ENCODE measurements at places on chromosomes 13 and 19.

GRCh38 chr13:98598043-98598442 is 21.1 kb upstream of the STK24 start:
- no peak for DNase-seq

GRCh38 chr19:46841458-46842083 is 9.1 kb downstream of the AP2S1 start:
- no peak for DNase-seq

- no peak for DNase-seq
Measured at GRCh38 chr13:48278806-48279205, 24.7 kb upstream of the RB1 start.

- no peak for DNase-seq
Measured at GRCh38 chr19:51771376-51772130, 10.6 kb downstream of the FPR2 start.

GRCh38 chr13:38905861-38906260 is 84.8 kb downstream of the STOML3 start:
- DNase-seq, result no peak

GRCh38 chr19:54400913-54401312 is 14.4 kb upstream of the TTYH1 start:
- no peak for DNase-seq

- no peak for DNase-seq
Measured at GRCh38 chr19:17235971-17236777, 9.5 kb downstream of the NR2F6 start.

- DNase-seq, result no peak
Measured at GRCh38 chr19:16587833-16588823, 15.9 kb upstream of the SLC35E1 start.

DNA sequence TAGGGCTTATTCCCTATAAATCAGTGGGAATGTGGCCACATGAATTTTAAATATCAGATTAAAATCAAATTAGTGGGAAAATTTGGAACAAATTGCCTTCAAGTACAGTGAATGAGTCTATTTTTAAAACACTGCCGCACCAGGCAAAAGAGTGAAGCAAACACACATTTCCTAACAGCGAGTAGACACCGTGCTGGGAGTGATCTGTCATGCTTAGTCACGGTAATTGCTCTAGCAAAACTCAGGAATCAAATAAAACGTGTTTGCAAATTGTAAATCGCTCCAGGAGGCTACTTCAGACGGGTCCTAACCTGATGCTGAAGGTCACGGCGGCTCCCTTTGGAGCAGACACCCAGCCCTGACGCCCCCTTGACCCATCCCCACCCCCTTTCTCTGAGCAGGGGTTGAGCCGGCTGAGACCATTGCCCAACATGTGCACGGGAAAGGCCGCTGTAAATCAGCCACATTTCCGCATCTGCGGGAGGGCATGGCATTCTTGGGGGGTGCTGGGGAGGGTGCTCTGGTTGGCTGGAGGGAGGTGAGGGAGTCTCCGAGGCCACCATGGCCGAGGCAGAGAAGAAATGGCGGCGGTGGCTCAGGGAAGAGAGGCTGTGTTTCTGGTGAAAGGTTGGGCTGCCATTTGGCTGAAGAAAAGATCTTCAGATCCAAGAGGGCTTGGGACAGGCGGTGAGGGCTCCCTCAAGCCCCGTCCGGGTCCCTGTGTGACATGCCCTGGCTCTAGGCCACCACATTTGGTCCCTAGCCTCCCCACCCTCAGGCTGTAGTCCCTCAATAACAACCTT is 8.9 kb downstream of the CEBPA start:
- no peak for DNase-seq

GRCh38 chr13:104993708-104994107 is 1541.8 kb downstream of the EFNB2 start:
- no peak for DNase-seq

DNA sequence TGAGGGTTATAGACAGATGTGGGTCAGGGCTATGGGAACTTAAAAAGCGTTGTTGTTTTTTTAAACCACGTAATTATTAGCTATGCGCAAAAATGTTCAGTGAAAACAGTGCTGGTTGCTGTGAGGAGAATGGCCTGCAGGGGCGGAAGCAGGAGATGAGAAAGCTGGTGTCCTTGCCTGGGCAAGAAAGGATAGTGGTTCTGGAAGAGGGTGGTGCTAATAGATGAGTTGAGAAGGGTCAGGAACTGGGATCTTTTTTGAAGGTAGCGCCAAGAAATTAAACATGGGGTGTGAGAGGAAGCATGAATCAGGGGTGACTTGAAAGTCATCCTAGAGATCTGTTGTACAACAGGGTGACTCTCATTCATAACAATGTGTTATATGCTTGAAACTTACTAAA is 4.8 kb upstream of the SMG9 start:
- no peak for DNase-seq

DNA sequence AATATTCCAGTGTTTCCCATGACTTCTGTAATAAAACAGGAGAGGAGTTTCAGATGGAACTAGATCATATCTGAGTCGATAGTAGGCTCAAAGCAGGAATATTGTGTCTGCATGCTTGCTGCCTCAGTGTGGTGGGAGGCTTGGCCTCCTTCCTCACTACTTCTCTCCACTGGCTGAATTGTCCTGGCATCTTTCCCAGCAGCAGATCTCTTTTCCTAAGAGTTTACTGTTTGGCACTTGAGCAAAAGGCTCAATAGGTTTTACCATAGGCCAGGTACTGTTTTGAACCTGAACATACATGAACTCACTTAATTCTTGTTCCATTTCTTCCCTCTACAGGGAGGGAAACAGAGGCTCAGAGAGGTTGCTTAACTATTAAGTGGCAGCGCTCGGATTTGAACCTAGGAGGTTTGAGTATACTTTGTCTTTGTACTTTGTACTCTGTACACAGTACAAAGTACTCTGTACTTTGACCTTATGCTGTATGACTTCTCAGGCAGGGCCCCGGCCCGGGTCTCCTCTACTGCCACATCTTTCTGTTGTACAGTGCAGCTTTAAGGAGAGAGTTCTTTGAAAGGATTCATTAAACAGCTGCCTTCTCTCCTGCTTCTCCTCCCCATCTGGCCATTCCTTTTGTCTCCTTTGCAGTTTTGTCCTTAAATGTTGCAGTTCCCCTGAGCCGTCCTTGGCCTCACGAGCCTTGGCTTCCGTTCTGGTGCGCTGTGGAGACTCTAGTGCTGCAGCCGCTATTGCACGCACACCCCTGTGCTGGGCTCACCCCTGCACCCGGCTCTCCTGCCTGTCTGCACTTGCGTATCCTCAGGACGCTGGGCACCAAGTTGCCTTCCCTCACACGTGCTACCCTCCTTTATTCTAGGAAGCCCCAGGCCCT is 8.1 kb downstream of the B3GLCT start:
- DNase-seq, result no peak

GRCh38 chr13:71820699-71821098 is 46.3 kb downstream of the DACH1 start:
- no peak for DNase-seq

DNA sequence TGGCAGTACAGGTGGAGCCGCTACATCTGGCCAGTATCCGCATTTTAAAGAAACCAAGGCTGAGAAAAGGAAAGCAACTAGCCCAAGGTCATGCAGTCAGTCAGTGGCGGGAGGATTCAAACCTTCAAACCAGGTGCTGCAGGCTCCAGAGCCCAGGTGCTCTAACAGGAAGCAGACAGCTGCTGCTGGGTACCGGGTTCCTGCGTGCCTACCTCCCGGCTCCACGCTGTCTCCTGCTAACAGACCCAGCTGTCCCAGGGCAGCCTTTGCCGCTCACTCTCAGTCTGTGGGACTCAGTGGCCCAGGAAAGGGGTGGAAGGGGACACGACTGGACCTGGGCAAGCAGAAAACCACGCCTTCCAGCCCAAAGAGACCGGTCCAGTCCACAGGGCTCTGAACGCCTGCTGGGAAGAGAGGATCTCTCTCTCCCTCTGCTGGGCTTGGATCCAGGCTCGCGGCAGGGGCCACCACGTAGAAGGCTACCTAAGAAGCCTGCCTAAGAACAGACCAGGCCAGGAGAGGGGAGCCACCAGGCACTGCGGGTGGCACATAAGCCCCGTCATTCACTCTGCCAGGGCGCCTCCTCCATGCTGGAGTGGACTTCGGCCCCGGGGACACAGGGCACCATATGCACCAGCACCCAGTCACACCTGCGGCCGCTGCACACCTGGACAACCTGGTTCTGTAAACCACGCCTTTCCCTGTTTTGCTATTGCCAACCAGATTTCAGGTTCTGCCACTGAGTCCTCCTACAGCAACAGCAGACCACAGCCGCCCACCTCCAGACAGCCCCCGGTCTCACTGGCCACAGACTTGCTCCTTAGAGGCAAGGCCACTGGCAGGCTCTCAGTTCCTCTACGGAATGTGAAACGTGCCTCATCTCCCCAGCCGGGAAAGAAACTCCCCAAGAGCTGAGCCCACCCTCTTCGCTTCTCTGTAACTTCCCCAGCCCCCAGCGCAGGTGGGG is 4.6 kb downstream of the DAPK3 start:
- DNase-seq, result no peak

- DNase-seq, result no peak
Measured at GRCh38 chr13:100130092-100130491, 41.2 kb downstream of the PCCA start.

GRCh38 chr19:54029930-54030490 is 33.7 kb downstream of the VSTM1 start:
- DNase-seq, result peak; percentile 10

- no peak for DNase-seq
Measured at GRCh38 chr13:48431431-48431830, 18.5 kb upstream of the LPAR6 start.

DNA sequence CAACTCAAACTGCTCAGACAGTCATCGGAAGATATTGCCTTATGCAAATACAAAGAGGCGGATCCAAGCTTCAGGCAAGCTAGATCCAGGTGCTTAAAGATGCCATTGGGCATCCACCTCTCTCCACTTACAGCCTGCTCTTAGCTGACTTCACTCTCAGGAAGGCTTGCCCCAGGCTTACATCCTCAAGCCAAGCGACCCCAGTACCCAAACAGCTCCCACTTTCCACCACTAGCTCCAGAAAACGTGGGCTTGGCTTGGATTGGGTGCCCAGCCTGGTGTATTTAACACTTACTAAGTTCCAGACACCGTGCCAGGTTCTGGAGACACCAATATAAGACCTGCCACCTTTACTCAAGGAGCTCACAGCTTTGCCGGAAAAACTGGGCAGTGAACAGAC is 142.1 kb upstream of the VSTM2B start:
- DNase-seq, result no peak

- no peak for DNase-seq
Measured at GRCh38 chr13:113539176-113539575, 45.4 kb upstream of the TFDP1 start.

DNA sequence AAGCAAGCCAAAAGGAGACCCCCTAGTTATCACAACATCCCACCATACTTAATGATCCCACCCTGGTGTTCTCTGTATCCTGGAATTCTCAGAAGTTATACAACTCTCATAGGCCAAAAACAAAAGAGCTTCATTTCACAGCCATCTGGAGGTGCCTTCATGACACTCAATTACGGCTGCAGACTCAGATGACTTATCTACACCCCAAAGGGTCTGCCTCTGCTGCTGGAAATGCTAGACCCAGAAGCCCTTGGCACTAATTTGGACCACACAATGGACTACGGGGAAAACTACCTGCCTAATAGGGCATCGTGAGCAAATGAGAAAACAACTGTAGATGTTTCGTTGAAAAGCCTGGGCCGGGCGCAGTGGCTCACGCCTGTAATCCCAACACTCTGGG is 40.2 kb downstream of the BRD4 start:
- DNase-seq, result no peak

DNA sequence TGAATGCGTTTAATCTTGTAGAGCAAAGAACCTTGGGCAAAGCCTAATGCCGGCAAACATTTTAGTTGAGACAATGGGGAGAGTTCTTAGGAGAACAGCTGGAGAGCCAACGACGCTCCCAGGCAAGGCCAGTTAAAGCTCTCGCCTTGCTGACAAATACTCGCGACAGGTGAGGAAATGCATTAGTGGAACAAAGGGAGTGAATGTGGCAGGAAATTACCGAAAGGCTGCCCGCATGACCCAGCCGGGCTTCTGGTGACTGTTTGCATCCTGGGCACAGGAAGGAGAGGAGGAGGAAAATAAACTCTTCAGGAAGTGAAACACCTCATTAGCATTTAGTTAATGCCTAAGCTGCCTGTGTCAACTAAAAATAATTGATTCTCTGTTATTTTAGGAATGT is 74.6 kb downstream of the SHISA2 start:
- DNase-seq, result no peak

- no peak for DNase-seq
Measured at GRCh38 chr19:11159598-11160439, 4.2 kb upstream of the SPC24 start.
